H9 (cell line): ENCODE measurements at places on chromosomes 2 and 18.
A peak's percentile ranks its signal among the peaks of the same experiment; 100 is the strongest.

DNA sequence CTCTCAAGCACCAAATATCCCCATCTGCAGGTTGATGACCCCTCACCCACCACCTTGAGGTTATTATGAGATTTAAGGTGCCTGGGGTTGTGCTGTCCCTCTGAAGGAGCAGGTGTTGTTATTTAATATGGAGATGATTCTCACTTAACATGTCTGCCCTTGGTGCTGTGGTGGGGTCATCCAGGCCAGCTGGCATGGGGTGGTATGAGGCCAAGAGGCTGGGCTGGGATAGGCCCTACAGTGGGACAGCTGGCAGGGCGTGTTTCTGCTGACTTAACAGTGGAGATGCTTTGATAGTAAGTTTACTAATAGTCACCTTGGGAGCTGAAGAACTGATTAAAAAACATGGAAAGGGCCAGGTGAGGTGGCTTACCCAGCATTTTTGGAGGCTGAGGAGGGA, 22.4 kb downstream of the SERPINB12 start:
- no peaks in the 10 kb centered on the region for H3K4me1 ChIP-seq
- no peak overlapping the region for H3K27ac ChIP-seq
- no peaks in the 10 kb centered on the region for H3K27me3 ChIP-seq
- DNase-seq, result no peak

DNA sequence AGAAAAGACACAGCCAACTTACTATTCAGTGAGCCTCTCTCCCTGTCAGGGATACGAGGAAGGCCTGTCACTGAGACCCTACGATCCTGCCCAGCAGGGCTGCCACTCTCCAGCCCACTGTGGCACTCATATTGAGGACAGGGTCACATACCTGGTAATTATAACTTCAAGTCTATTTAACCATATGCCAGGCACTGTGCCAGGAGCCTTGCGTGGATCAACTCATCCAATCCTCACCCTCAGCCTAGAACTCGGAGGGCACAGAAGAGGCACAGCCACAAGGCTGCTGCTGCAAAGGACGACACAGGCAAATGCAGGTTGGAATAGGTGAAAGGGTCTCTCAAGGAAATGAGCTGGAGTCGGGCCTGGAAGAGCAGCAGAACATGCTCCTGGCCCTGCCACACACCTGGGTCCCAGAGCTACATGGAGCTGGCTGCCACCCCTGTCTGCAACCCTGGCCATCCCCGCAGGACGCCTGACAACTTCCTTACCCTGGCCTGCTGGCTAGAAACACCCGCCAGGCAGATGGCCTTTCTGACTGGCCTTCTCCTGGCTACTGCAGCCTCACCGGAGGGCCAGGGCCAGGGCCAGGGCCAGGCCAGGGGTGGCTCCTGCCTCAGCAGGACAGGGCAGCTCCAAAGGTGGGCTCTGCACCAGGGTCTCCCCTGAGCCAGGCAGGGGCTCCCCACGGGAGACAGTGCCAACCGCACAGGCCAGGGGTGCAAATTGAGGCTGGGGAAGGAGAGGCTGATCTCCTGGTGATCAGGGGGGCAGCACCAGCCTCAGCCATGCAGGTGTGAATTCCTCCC, 32.1 kb upstream of the SLC66A3 start:
- no peak overlapping the region for H3K4me3 ChIP-seq
- no peaks in the 10 kb centered on the region; the same call in 1 of the 2 replicates for H3K4me1 ChIP-seq
- no peaks in the 10 kb centered on the region; the same call in 1 of the 3 replicates for H3K36me3 ChIP-seq
- no peaks in the 10 kb centered on the region for H3K27me3 ChIP-seq
- H3K27ac ChIP-seq, result no peak overlapping the region

DNA sequence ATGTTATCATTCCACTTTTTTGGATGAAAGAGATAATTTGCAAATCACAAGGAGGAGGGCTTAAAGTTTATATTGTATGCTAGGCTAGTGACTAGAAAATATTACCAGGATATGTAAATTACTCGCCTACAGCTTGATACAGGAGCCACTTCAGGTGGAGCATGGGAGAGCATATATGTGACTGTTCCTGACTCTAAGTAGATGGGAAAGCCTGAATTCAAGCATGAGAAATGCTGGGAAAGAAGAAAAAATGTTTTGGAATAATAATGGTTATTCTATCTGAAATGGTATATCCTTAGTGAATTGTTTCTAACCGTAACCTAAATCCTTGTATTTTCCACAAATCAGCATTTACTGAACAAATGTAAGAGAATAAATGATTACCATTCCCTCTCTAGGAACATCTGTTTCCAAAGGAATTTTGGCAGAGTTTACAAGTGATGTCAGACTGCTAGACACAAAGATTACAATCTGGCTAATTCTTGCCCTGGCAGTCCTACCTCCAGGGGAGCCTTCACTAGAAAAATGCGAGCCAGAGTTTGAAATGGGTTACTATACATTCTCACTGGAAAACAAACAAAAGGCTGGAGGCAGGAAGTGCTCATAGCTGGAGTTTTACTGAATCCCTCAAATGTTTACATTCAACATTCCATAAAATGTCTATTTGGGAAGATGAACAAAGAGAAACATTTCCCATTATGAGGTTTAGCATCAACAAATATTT, 129.4 kb upstream of the MAPRE2 start:
- no peaks in the 10 kb centered on the region for H3K4me1 ChIP-seq
- no peak for DNase-seq
- no peak overlapping the region for H3K27ac ChIP-seq
- H3K36me3 ChIP-seq, result no peaks in the 10 kb centered on the region; the same call in 1 of the 3 replicates

DNA sequence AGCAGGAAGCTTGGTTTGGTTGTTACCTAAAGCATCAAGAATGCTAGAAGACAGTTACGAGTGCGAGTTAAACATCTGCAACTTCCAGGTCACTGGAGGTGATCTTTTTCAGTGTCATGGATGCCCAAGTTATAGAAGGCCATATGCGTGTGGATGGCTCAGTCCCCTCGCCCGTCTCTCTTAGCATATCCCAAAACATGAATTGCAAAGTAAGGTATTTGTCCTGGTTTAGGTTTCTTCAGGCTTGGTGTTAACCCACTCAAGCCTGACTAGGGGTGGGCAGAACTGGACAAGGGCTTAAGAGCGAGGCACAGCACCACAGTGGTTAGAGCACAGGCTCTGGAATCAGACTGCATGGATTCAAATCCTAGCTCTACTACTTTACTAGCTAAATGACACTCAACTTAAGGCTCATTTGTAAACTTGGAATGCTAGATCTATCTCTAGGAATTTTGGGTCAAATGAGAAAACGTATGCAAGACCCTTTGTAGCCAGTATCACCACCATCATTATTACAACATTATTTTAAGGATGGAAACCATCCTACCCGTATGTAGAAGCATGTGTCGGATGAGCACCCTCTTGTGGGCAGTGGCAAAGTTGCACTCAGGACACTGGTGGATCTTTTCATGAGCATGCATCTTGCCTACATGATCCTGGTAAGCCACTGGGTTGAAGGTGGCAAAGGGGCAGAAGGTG, 11.2 kb downstream of the ZNF142 start:
- H3K27me3 ChIP-seq, result no peaks in the 10 kb centered on the region
- no peak overlapping the region for H3K4me3 ChIP-seq
- no peaks in the 10 kb centered on the region for H3K4me1 ChIP-seq
- no peak overlapping the region for H3K27ac ChIP-seq
- DNase-seq, result peak; percentile 55

- no peak for DNase-seq
- H3K27me3 ChIP-seq, result no peaks in the 10 kb centered on the region
- no peaks in the 10 kb centered on the region for H3K36me3 ChIP-seq
- H3K4me1 ChIP-seq, result no peaks in the 10 kb centered on the region
Observed at GRCh38 chr2:175937216-175937615, 64.9 kb downstream of the LNPK start.

DNA sequence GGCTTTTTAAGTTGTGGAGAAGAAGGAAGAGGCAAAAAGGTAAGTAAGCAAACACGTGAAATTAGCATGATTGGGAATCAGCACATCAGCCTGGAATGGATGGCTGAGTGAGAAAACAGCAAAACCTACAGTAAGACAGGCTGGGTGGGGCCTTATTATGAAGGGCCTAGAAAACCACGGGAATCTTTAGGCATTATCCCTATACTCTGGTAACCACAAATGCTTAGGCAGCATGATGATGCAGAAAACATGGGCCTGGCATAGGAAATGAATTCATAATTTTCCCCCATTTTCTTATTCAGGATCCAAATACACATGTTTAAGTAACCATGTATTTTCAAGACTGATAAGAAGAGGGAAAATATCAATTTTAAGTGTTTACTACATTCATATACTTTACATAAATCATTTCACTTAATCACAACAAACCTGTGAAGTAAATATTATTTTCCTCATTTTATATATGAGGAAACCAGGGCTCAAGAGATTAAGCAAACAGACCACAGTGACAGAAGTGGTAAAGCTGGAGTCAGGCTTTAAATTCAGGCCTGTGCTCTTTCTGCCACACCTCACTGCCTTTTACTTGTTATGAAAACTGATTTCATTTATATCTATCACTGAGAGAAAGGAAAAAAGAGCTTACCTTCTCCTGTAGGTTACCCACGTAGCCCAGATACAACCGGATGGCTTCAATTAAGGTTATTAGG, 4.0 kb downstream of the TMEM17 start:
- no peak overlapping the region for H3K27ac ChIP-seq
- no peak for DNase-seq
- no peak overlapping the region for H3K4me3 ChIP-seq
- H3K36me3 ChIP-seq, result no peaks in the 10 kb centered on the region
- H3K4me1 ChIP-seq, result peaks cover 2% of the 10 kb centered on the region; the same call in 1 of the 2 replicates

DNA sequence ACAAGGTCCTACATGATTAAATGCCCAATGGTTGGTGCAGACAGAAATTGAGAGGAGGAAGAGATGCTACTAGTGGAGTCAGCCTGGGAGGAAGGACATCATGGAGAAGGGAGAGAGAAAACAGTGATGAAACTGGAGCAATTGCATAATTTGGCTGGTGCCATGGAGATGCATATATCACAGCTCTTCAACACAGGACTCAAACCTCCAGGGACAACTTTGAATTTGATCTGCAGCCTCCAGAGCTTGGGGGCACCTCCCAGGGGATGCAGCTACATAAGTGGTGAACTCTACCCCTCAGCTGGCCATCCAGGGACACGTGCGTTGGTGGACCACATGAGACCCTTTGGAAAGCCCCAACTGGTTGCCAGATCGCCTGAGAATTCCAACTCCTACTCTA, 80.4 kb downstream of the CTAGE1 start:
- H3K4me1 ChIP-seq, result no peaks in the 10 kb centered on the region
- no peaks in the 10 kb centered on the region for H3K27me3 ChIP-seq
- no peak overlapping the region for H3K4me3 ChIP-seq

GRCh38 chr2:98833172-98833916, 102.4 kb upstream of the MGAT4A start:
- H3K4me1 ChIP-seq, result no peaks in the 10 kb centered on the region
- no peak overlapping the region for H3K27ac ChIP-seq
- no peaks in the 10 kb centered on the region for H3K27me3 ChIP-seq
- DNase-seq, result no peak
- H3K36me3 ChIP-seq, result no peaks in the 10 kb centered on the region

DNA sequence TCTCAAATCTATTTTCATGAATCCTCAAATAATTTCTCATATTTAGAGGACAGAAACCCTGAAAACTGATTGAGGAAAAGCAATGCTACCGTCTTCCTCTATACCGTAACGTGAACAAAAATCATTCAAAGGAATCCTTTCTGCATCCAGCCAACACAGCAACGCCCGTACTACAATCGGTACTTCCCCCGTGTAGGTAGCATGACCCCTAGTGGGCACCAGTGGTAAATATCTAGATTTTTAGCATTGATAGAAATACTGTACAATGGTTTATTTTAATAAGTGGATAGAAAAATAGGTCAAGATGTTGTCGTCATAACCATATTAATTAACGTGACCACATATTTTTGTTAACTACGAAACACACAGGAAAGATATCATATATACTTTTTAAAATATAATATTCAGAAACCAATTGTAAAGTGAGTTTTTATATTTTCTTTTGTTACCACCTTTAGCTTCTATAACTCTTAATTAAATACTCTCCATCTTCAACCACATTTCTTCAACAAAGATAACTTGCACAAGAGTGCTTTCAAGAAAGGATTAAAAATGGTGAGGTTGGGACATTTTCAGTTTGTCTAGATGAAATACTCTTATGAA, 194.1 kb downstream of the SS18 start:
- no peak overlapping the region for H3K4me3 ChIP-seq
- no peaks in the 10 kb centered on the region; the same call in 2 of the 3 replicates for H3K36me3 ChIP-seq
- no peaks in the 10 kb centered on the region for H3K27me3 ChIP-seq
- no peak overlapping the region for H3K27ac ChIP-seq
- no peaks in the 10 kb centered on the region for H3K4me1 ChIP-seq

DNA sequence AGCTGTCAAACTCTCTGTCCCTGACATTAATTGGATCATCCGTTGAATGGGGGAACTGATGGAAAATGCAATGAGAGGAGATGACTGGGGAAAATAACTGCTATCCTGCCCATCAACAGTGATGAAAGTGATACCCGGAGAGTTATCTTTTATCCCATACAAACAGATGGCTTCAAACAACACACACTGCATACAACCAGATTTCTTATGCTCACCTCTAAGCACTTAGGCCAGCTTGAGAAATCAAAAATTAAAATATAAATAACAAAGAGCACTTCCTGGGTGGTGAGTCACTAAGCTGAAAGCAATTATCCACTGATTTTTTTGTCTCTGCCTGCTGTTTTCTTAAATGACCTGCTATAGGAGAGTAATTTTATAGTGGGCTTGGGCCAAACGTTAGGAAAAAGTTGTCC, 237.6 kb upstream of the RGPD4 start:
- H3K4me3 ChIP-seq, result no peak overlapping the region
- DNase-seq, result no peak
- H3K36me3 ChIP-seq, result no peaks in the 10 kb centered on the region
- no peaks in the 10 kb centered on the region for H3K27me3 ChIP-seq

DNA sequence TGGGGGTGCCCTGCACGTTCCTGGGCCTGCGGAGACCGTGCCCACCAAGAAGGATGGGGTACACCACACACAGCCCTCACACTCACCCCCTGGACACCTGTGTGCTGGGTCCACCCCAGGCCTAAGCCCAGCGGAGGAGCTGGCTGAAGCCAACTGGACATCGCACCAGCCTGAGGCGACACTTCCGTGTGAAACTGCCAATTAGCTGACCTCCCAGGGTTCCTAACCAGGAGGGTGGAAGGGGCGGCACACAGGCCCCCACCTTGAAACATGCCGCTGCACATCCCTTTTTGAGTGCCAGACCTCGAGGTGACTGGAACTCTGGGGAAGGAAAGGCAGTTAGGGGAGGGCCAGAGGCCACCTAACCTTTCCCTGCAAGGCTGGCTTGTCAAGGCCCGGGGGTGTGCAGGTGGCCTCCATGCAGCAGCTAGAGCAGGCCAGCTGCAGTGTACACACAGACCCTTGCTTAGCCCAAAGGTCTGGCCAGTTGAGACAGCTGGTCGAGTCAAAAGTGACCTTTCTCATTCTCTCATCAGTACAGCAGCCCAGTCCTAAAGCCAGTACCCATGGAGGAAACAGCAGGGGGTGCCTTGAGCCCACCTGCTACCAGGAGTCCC, 4.5 kb downstream of the STK25 start:
- no peak overlapping the region for H3K27ac ChIP-seq
- peaks cover 2% of the 10 kb centered on the region; the same call in 1 of the 2 replicates for H3K4me1 ChIP-seq
- DNase-seq, result no peak
